ENCODE measurements at places on chromosomes 2 and 18.

DNA sequence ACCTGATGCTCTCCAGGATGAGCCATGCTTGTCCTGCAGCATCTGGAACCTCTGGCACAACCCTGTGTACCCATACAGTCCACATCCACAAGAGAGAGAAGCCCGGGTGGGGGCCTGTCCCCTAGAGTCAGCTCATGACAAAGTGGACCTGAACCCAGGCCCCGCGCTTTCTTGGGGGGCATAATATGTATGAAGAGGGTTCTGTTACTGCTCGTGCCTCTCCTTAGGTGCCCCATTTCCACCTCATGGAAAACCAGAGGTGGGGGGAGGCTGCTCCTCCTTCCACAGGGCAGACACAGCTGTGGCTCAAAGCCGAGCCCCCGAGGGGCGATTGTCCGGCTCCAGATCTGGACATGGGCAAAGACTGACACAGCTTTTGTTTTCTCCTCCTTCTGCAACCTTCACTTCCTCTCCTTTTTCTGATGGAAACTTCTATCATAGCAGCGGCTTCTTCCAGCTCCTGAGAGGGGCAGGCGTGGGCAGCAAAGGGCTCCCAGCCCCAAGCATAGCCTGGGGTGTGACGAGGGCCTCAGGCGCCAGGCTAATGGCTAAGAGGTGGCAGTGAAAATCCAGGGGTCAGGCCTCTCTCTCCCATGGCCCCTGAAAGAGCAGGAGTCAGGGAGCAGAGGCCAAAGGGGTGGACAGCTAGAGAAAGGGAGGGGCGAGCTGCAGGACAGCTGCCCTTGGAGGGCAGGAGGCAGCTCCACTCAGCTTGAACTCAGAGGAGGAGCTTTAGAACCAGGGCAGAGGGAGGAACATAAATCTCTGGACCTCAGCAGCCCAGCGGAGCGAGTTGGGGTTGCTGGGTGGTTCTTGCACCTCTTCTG lies 155.5 kb downstream of the ZFP36L2 start:
- H3K4me3 ChIP-seq: no peak overlapping the region
- H3K27me3 ChIP-seq: no peaks in the 10 kb centered on the region
- H3K27ac ChIP-seq: no peak overlapping the region
- peaks cover 65% of the 10 kb centered on the region for H3K4me1 ChIP-seq
- H3K36me3 ChIP-seq: no peaks in the 10 kb centered on the region

DNA sequence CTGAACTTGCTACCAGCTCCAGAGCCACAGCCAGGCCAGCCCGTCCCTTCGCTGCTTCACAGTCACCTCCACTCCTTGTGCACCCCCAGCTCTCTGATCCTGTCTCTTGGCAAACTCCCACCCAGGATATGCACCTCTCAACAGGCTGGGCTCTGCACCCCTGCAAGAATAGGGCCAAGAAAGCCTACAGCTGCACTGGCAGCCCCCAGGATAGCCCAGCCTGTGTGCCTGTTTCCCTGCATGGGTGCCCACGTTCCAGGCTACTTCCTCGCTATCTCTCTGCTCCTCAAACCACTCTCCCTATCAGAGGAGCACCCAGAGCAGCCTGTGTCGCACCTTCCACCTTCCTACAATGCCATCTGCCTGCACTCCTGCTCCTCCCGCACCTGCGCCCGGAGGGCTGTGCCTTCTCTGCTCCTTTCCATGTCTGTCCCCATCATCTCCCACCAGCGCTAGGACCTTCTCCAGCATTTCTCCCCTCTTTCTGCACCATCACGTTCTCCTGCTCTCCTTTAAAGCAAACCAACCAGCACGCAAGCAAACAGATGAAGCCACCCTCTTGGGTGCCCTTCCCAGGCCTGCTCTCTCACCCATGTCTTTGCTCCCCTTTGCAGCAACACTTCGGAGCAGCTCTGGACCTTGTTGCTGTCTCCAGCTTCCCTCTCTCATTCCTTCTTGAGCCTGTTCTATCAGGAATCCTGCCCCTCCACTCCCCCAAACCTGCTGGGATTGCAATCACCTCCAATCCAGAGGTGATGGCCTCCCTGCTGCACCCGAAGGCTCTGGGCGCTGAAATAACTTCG lies 313.2 kb upstream of the HS6ST1 start:
- H3K27ac ChIP-seq: no peak overlapping the region
- peaks cover 6% of the 10 kb centered on the region for H3K4me1 ChIP-seq
- no peak overlapping the region for H3K4me3 ChIP-seq
- DNase-seq: no peak
- no peaks in the 10 kb centered on the region for H3K36me3 ChIP-seq
- peaks cover 36% of the 10 kb centered on the region for H3K27me3 ChIP-seq

DNA sequence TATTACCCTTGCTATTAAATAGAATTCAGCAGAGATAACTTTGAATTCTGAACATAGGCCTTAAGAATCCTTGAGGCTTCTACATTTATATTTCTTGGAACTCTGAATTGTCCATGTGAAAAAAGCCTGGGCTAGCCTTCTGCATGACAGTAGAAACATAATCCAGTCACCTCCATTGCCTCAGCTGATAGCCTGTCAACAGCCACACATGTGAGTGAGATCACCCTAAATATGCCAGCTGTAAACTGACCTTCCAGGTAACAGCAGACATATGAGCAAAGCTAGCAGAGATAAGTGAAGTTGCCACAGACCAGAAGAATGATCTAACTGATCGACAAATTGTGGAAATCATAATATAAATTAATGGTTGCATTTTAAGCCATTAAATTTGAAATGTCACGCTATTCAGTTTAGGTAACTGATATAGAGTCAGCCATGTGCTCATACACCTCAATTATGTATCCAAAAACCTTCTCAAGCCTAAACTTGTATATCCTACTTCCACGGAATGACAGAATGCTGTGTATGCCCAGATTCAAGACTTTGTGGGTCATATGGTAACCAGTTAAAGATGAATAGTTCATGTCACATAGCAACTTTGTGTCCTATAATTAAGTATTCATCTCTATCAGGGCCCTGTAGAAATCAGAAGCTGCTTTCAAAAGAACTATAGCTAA lies 48.1 kb upstream of the SETBP1 start:
- H3K36me3 ChIP-seq: no peaks in the 10 kb centered on the region
- no peaks in the 10 kb centered on the region for H3K27me3 ChIP-seq
- H3K27ac ChIP-seq: no peak overlapping the region
- H3K4me1 ChIP-seq: no peaks in the 10 kb centered on the region

- no peaks in the 10 kb centered on the region for H3K27me3 ChIP-seq
- peaks cover 20% of the 10 kb centered on the region for H3K36me3 ChIP-seq
- DNase-seq: no peak
- H3K27ac ChIP-seq: no peak overlapping the region
Measured at GRCh38 chr2:32788114-32788513, 158.6 kb upstream of the LTBP1 start.

- peaks cover 63% of the 10 kb centered on the region for H3K4me1 ChIP-seq
- peak overlapping the region; percentile 24 for H3K27ac ChIP-seq
- no peak overlapping the region for H3K4me3 ChIP-seq
- peaks cover 1% of the 10 kb centered on the region for H3K27me3 ChIP-seq
- DNase-seq: no peak
Measured at GRCh38 chr2:237727363-237727762, 71.2 kb upstream of the RBM44 start.

DNA sequence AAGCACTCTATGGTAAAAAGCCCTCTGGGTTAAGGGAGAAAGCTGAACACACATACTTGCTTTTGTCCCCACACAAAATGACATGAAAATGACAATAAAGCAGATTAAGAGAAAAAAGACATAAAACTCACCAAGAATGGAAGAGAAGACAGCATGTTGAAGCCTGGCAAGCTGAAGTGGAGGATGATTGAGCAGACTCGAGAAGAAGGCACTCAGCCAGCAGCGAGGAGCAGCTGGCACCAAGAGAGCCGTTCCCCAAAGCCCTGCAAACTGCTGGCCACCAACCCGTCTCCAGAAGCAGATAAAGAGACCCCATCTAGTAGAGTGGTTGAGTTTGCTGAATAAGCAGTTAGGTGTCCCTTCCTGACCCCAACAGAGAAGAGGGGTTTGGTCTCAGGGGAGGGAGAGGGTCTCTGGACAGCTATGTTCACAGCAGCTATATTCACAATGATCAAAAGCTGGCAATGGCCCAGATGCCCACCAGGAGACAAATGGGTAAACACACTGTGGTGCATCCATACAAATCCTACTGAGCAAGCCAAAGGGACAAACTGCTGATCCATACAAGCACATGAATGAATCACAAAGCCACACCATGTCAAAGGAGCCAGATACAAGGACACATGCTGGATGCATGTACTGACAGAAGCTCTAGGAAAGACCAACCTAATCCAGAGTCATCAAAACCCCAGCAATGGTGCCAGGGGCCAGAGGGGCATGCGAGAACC lies 36.9 kb downstream of the FAM168B start:
- H3K36me3 ChIP-seq: peaks cover 60% of the 10 kb centered on the region
- peaks cover 43% of the 10 kb centered on the region for H3K4me1 ChIP-seq
- H3K4me3 ChIP-seq: peak overlapping the region; percentile 74
- H3K27ac ChIP-seq: peak overlapping the region; percentile 92
- H3K27me3 ChIP-seq: peaks cover 3% of the 10 kb centered on the region
- DNase-seq: no peak

DNA sequence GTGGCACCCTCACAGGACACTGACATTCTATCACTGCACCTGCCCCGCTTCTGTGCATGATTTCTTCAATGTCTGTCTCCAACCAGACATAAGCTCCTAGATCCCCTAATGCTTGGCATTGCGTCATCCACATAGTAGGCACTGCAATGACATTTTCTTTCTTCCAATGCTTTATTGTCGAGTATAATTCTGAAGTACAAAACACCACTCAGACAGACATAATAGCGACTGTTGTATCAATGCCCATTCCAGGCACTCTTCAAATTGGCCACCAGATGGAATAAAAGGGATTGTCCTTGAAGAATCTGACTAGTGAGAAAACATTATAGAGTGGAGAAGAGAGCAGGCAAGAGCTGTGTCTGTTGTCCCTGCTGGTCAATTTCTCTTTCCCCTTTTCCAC lies 89.0 kb downstream of the LPIN1 start:
- no peak for DNase-seq
- peaks cover 11% of the 10 kb centered on the region for H3K36me3 ChIP-seq
- no peak overlapping the region for H3K27ac ChIP-seq
- no peak overlapping the region for H3K4me3 ChIP-seq

- H3K36me3 ChIP-seq: no peaks in the 10 kb centered on the region
- no peaks in the 10 kb centered on the region for H3K4me1 ChIP-seq
- H3K27ac ChIP-seq: no peak overlapping the region
- no peak overlapping the region for H3K4me3 ChIP-seq
- no peak for DNase-seq
Measured at GRCh38 chr18:54466248-54467005, 108.7 kb downstream of the C18orf54 start.

GRCh38 chr2:163171786-163172530 lies 333.4 kb upstream of the KCNH7 start:
- no peaks in the 10 kb centered on the region for H3K36me3 ChIP-seq
- no peaks in the 10 kb centered on the region for H3K4me1 ChIP-seq
- DNase-seq: no peak
- no peak overlapping the region for H3K27ac ChIP-seq
- peaks cover 4% of the 10 kb centered on the region for H3K27me3 ChIP-seq

DNA sequence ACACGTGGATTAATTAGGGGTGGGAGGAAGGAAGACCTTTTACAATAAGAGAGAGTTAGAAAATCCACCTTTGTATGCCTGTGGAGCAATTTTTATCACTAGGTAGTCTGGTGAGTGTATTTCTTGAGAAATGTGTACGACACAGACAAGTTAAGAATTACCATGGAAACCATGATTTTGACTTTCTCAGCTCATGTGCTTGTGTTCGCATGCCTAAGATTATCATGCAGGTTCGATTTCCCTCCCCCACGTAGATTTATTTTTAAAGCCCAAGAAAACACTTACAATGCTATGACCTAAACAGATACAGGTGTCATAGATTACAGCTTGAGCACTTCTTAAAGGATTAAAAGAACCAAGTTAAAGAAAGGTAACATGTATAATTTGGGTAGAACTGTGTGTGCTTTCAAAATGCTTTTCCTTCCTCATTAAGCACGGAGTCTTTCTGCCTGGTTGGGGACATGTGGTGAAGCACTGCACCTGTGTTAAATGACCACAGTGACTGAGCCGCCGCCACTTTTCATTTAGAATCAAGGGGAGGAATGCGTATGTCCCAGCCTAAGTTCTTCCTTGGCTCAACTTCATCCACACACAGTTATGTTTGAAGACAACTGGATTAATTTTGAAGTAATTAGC lies 16.6 kb downstream of the SERTAD2 start:
- H3K4me1 ChIP-seq: peaks cover 65% of the 10 kb centered on the region
- H3K36me3 ChIP-seq: peaks cover 23% of the 10 kb centered on the region
- H3K4me3 ChIP-seq: no peak overlapping the region
- H3K27ac ChIP-seq: no peak overlapping the region
- no peak for DNase-seq

GRCh38 chr2:41943159-41943558 lies 104.7 kb upstream of the PKDCC start:
- peaks cover 29% of the 10 kb centered on the region for H3K27me3 ChIP-seq
- no peak for DNase-seq
- H3K27ac ChIP-seq: no peak overlapping the region
- no peaks in the 10 kb centered on the region for H3K36me3 ChIP-seq
- H3K4me3 ChIP-seq: no peak overlapping the region
- H3K4me1 ChIP-seq: no peaks in the 10 kb centered on the region

GRCh38 chr2:7706791-7707190 lies 789.6 kb downstream of the RNF144A start:
- H3K36me3 ChIP-seq: no peaks in the 10 kb centered on the region
- H3K27ac ChIP-seq: peak overlapping the region; percentile 87
- peaks cover 2% of the 10 kb centered on the region for H3K27me3 ChIP-seq
- H3K4me3 ChIP-seq: no peak overlapping the region

- DNase-seq: no peak
- no peaks in the 10 kb centered on the region for H3K36me3 ChIP-seq
- H3K4me3 ChIP-seq: no peak overlapping the region
- H3K4me1 ChIP-seq: no peaks in the 10 kb centered on the region
Measured at GRCh38 chr2:73043929-73044832, 27.3 kb downstream of the SFXN5 start.

GRCh38 chr2:240183875-240184590 lies 43.6 kb upstream of the OTOS start:
- peaks cover 9% of the 10 kb centered on the region for H3K36me3 ChIP-seq
- no peak overlapping the region for H3K27ac ChIP-seq
- H3K4me1 ChIP-seq: no peaks in the 10 kb centered on the region
- DNase-seq: no peak
- peaks cover 55% of the 10 kb centered on the region for H3K27me3 ChIP-seq

DNA sequence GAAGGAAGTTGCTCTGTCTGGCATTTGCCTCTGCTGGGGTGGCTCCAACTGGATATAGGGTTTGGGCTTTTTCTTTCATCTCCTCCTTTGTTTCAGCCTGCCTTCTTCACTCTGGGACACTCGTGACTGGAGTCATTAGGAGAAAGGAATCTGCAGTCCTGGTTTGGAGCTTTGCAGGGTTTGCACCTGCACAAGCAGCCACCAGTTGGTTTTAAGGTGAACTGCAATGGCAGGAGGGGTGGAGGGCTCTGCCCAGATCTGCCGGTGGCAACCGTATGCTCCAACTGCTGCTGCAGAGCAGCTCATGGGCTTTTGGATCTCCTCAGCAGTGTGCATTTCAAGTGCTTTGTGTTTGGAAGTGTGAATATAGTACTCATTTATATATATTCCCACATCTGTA lies 131.3 kb upstream of the MGAT5 start:
- no peaks in the 10 kb centered on the region for H3K27me3 ChIP-seq
- no peak overlapping the region for H3K27ac ChIP-seq
- H3K4me3 ChIP-seq: peak overlapping the region; percentile 58
- DNase-seq: no peak
- peaks cover 5% of the 10 kb centered on the region for H3K36me3 ChIP-seq
- peaks cover 74% of the 10 kb centered on the region for H3K4me1 ChIP-seq

GRCh38 chr18:3441290-3441689 lies 8.7 kb upstream of the TGIF1 start:
- H3K27ac ChIP-seq: no peak overlapping the region
- H3K4me1 ChIP-seq: peaks cover 7% of the 10 kb centered on the region
- no peak overlapping the region for H3K4me3 ChIP-seq
- no peaks in the 10 kb centered on the region for H3K36me3 ChIP-seq

GRCh38 chr2:170434900-170435621 lies 257.1 kb downstream of the MYO3B start:
- H3K36me3 ChIP-seq: no peaks in the 10 kb centered on the region
- no peak for DNase-seq
- H3K27me3 ChIP-seq: no peaks in the 10 kb centered on the region
- H3K4me1 ChIP-seq: no peaks in the 10 kb centered on the region
- H3K4me3 ChIP-seq: no peak overlapping the region
